ENCODE measurements at places on chromosomes 12 and 14. TPM values are rescaled to one million over a fixed set of nuclear protein-coding genes. Genes with fewer than 3 reads are reported as not detected.

DNA sequence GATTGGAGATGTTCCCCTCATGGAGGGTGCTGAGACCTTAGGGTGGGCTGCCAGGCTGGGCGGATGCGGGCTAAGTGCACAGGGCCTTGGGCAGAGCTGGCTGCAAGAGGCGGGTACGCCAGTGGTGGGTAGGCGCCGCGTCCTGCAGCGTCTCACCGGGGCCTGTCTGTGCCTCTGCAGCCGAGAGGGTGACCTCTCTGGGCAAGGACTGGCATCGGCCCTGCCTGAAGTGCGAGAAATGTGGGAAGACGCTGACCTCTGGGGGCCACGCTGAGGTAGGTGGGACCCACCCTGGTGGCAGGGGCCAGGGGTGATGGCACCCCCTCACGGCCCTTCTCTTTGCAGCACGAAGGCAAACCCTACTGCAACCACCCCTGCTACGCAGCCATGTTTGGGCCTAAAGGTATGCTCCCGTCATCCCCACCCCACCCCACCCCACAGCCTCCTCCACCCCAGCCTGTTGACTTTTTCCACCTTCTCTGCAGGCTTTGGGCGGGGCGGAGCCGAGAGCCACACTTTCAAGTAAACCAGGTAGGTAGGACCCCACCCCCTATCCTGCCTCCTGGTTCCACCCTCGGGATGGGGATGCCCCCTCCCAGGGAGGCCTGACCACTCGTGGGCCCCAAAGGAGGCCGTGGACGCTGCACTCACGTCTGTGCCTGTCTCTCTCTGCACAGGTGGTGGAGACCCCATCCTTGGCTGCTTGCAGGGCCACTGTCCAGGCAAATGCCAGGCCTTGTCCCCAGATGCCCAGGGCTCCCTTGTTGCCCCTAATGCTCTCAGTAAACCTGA, 1.5 kb downstream of the CRIP1 start:
- DNase-seq, result no peak

- DNase-seq, result no peak
Observed at GRCh38 chr14:22563987-22564386, 25.0 kb downstream of the DAD1 start.

- DNase-seq, result no peak
Observed at GRCh38 chr12:83102499-83102898, 415.8 kb downstream of the TMTC2 start.

- DNase-seq, result no peak
Observed at GRCh38 chr12:31089072-31089471, 15.4 kb downstream of the DDX11 start.

DNA sequence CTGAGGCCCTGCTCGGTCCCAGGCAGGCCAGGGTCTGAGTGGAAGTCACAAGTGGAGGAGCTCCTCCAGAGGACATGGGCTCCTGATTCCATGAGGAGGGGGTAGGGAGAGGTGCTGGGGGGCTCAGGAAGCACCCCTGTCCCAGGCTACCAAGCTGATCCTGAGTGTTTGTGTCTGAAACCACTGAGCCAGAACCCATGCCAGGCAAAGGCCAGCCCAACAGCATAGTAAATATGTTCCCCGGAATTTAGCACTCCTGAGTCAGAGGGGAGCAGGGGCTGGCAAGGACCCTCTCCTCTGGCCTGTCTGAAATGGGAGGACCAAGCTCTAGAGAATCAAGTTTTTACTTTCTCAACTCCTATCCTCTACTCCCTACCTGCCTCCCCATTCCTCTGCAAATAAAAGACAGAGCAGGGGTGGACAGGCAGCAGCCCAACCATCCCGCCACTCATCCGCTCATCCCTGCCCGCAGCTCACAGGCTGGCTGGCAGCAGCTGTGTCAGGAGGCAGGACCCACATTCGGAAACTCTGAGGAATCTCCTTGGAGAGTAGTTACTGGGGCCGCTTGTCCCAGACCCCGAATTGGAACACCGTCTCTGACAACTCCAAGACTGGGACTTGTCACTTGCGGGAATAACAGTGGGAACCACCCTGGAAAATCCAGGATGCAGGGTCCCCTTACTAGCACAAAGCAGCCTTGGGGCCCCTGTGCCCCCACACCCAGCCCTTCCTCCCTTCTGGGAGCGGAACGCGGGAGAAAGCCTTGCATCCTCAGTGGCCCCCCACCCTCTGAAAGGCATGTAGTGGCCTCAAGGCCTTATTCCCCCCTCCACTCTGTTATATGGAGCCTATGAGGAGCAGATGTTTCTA, 102.5 kb downstream of the ZFP36L1 start:
- no peak for DNase-seq

DNA sequence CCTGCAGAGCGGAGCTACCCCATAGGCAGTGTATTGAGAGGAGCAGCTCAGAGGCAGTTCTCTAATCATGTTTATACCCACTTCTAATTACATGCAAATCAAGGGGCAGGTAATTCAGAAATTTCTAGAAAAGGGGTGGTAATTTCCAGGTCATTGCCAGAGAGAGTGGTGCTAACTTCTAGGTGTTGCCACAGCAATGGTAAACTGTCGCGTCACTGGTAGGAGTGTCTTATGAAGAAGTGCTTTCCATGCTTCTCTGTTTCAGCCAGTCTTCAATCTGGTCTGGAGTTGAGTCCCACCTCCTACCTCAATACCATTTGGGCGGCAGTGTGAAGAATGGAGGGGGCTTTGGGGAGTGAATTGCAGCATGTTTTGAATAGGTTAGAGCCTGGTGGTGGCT, 8.5 kb upstream of the AMN1 start:
- DNase-seq, result no peak

GRCh38 chr14:79842270-79842669, 369.0 kb downstream of the DIO2 start:
- no peak for DNase-seq

- no peak for DNase-seq
Observed at GRCh38 chr12:286531-287300, 24.1 kb upstream of the SLC6A13 start.

Gene SPIC
- total RNA-seq, result not detected

- no peak for DNase-seq
Observed at GRCh38 chr12:20798554-20798953, 12.0 kb upstream of the SLCO1B3 start.

DNA sequence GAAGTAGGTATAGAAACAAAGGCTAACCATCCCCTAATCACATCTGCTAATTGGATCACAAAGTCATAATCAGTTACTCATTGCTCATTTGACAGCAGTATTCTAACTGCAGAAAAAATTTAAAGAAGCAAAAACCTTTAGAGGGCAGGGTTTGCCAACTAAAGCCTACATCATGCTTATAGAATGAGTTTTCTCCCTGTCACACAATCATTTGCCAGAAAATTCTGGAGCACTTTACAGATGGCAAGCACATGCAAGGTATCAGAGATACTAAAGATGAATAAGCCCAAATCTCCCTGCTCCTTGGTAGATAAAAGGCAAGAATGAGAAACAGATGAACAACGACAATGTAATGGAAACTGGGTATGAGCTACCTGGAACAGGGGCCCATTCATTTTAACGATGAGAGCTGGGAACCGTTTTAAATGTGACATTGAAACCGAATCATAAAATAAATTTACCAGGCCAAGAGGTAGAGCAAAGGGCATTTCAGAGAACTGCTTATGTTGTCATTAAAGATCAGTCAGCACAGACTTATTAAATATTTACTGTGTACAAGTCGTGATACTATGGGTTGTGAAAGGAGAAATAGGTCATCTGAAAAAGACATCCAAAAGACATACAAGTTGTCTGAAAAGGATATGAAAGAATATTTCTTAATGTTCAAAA, 211.4 kb upstream of the ABCD2 start:
- DNase-seq, result no peak
